ENCODE measurements at places on chromosomes 3 and 15. TPM values are rescaled to one million over a fixed set of nuclear protein-coding genes. Genes with fewer than 3 reads are reported as not detected.

- peaks cover 4% of the 10 kb centered on the region for H3K4me1 ChIP-seq
- no peak overlapping the region for H3K4me3 ChIP-seq
- no peaks in the 10 kb centered on the region for H3K27me3 ChIP-seq
Observed at GRCh38 chr3:11476735-11477144, 167.0 kb downstream of the VGLL4 start.

GRCh38 chr15:47812470-47812999, 95.2 kb downstream of the SEMA6D start:
- H3K36me3 ChIP-seq, result no peaks in the 10 kb centered on the region
- no peak overlapping the region for H3K27ac ChIP-seq
- H3K27me3 ChIP-seq, result peaks cover 21% of the 10 kb centered on the region
- no peak for DNase-seq
- H3K4me3 ChIP-seq, result no peak overlapping the region

Gene STAB1
- 0.14 TPM for total RNA-seq

GRCh38 chr3:10228248-10228950, 19.9 kb upstream of the TATDN2 start:
- H3K4me3 ChIP-seq, result no peak overlapping the region
- peak; percentile 71 for DNase-seq
- H3K27me3 ChIP-seq, result no peaks in the 10 kb centered on the region
- peaks cover 12% of the 10 kb centered on the region for H3K36me3 ChIP-seq
- peaks cover 51% of the 10 kb centered on the region for H3K4me1 ChIP-seq
- peak overlapping the region; percentile 89 for H3K27ac ChIP-seq

- H3K27me3 ChIP-seq, result no peaks in the 10 kb centered on the region
- H3K4me1 ChIP-seq, result peaks cover 12% of the 10 kb centered on the region
- no peaks in the 10 kb centered on the region for H3K36me3 ChIP-seq
- H3K27ac ChIP-seq, result no peak overlapping the region
Observed at GRCh38 chr3:188055388-188055787, 98.6 kb upstream of the LPP start.

Gene SCG3
- total RNA-seq, result not detected

Gene SIDT1
- total RNA-seq, result 19.7 TPM

- peaks cover 4% of the 10 kb centered on the region for H3K4me1 ChIP-seq
- peaks cover 2% of the 10 kb centered on the region for H3K27me3 ChIP-seq
- H3K4me3 ChIP-seq, result no peak overlapping the region
Observed at GRCh38 chr3:127535901-127536829, 54.4 kb downstream of the TPRA1 start.

DNA sequence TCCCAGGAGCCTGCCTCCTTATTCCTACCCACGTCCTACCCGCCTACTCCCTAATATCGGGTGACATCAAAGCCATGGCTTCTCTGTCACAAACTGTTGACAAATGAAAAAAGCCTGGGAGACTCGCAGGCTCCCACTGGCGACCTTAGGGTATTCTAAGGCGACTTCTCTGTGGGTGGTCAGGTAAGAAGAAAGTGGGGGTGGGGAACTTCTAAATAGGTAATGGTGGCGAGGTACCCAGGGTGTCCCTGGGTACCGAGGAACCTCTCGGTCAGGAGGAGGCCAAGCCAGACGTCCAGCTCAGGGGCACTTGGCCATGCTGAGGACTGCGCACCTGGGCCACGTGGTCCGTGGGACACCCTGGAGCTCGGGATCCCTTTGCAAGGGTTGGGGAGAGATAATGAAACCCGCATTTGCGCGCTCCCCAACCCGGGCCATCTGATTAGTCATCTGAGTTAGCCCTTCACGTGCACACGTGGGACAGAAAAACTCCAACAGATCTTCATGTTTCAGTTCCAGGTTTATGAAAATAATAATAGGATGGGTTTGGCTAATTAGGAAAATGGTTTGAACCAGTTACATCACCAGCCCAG, 78.2 kb downstream of the NR2F2 start:
- H3K27me3 ChIP-seq, result peaks cover 62% of the 10 kb centered on the region
- DNase-seq, result no peak
- H3K36me3 ChIP-seq, result no peaks in the 10 kb centered on the region
- no peak overlapping the region for H3K4me3 ChIP-seq
- peaks cover 3% of the 10 kb centered on the region for H3K4me1 ChIP-seq

- H3K27me3 ChIP-seq, result peaks cover 2% of the 10 kb centered on the region
- H3K4me3 ChIP-seq, result no peak overlapping the region
- no peak for DNase-seq
- H3K27ac ChIP-seq, result no peak overlapping the region
- H3K36me3 ChIP-seq, result peaks cover 2% of the 10 kb centered on the region
- H3K4me1 ChIP-seq, result no peaks in the 10 kb centered on the region
Observed at GRCh38 chr3:106485802-106486201, 617.0 kb upstream of the CBLB start.

Gene ACKR4
- 0.09 TPM for total RNA-seq

Gene BNC1
- total RNA-seq, result not detected

Gene WDR48
- total RNA-seq, result 33.3 TPM

DNA sequence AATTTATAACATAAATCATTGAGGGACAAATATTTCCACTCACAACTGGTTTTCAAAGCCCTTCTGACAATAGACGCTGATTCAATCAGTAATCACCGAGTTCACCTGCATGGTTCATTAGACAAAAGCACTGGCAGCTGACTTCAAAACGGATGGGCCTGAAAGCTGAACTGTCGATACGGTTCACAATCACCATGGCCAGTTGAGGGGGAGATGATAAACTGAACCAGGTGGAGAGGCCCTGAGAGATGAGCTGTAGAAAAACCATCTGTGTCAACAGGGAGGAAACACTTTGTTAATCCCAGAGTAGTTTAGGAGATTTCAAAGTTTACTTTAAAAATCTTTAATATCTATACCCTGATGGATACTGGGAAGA, 75.0 kb downstream of the PEX5L start:
- no peaks in the 10 kb centered on the region for H3K36me3 ChIP-seq
- H3K4me1 ChIP-seq, result peaks cover 10% of the 10 kb centered on the region
- no peak for DNase-seq
- peaks cover 22% of the 10 kb centered on the region for H3K27me3 ChIP-seq

GRCh38 chr3:107394502-107394901, 17.3 kb downstream of the CCDC54 start:
- H3K27me3 ChIP-seq, result peaks cover 8% of the 10 kb centered on the region
- H3K27ac ChIP-seq, result no peak overlapping the region
- no peaks in the 10 kb centered on the region for H3K4me1 ChIP-seq
- no peak for DNase-seq
- no peaks in the 10 kb centered on the region for H3K36me3 ChIP-seq
- H3K4me3 ChIP-seq, result no peak overlapping the region

Gene PLCH1
- 0.26 TPM for total RNA-seq

- DNase-seq, result no peak
- peaks cover 64% of the 10 kb centered on the region for H3K36me3 ChIP-seq
- H3K27ac ChIP-seq, result peak overlapping the region; percentile 71
- peaks cover 35% of the 10 kb centered on the region for H3K4me1 ChIP-seq
Observed at GRCh38 chr3:16350597-16351318, 85.7 kb downstream of the OXNAD1 start.

GRCh38 chr3:58924578-58924977, 125.2 kb downstream of the CFAP20DC start:
- no peak overlapping the region for H3K4me3 ChIP-seq
- H3K27ac ChIP-seq, result no peak overlapping the region
- no peak for DNase-seq
- H3K27me3 ChIP-seq, result peaks cover 10% of the 10 kb centered on the region
- no peaks in the 10 kb centered on the region for H3K36me3 ChIP-seq

GRCh38 chr3:142586803-142587406, 8.4 kb upstream of the ATR start:
- DNase-seq, result peak; percentile 21
- H3K36me3 ChIP-seq, result no peaks in the 10 kb centered on the region
- no peak overlapping the region for H3K4me3 ChIP-seq
- H3K27me3 ChIP-seq, result peaks cover 2% of the 10 kb centered on the region
- H3K27ac ChIP-seq, result no peak overlapping the region

Gene ZNF80
- 0.27 TPM for total RNA-seq

GRCh38 chr15:71329497-71330260, 214.4 kb downstream of the THSD4 start:
- peaks cover 2% of the 10 kb centered on the region for H3K27me3 ChIP-seq
- H3K36me3 ChIP-seq, result no peaks in the 10 kb centered on the region
- no peak overlapping the region for H3K4me3 ChIP-seq

Gene NPAP1
- not detected for total RNA-seq

- H3K36me3 ChIP-seq, result peaks cover 42% of the 10 kb centered on the region
- H3K27me3 ChIP-seq, result no peaks in the 10 kb centered on the region
- H3K4me3 ChIP-seq, result no peak overlapping the region
- H3K27ac ChIP-seq, result no peak overlapping the region
- no peak for DNase-seq
Observed at GRCh38 chr3:108569336-108569735, 19.9 kb downstream of the CIP2A start.

Gene TMEM89
- total RNA-seq, result not detected

Gene CYP1A1
- total RNA-seq, result 2.0 TPM

DNA sequence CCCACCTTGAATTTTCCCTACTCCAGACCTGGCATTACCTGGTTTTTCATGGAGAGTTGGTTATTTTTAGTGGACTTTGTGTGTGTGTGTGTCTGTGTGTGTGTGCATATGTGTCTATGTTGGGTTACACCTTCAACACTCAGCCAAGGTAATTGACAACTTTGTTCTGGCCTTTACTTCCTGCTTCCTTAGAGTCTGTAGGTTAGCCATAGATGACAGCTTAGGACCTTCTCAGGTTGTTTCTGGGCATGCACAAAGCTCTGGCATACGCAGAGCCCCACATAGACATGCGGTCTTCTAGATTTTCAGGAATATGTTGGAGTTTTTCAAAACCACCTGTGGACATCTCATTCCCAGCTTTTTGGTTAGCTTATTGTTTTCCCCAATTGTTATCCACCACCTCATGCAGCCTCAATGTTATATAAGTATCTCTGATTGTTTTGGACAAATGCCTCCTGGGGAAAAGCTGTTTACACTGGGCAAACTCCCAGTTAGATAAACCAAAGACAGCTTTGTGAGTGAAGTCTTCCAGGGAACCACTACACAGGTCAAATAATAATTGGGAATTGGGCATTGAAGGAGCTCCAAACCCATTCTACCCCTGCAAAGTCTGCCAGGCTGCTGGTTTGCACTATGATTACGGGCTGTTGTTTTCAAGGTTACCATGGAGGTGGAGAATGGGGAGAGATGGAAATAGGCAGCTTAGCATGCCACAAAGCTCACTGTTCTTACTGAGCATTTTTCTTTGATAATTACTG, 201.2 kb downstream of the ADAMTSL3 start:
- no peaks in the 10 kb centered on the region for H3K4me1 ChIP-seq
- H3K4me3 ChIP-seq, result no peak overlapping the region
- DNase-seq, result no peak
- H3K27me3 ChIP-seq, result peaks cover 8% of the 10 kb centered on the region

GRCh38 chr3:126799099-126799498, 95.1 kb downstream of the CHCHD6 start:
- H3K4me1 ChIP-seq, result no peaks in the 10 kb centered on the region
- H3K27me3 ChIP-seq, result no peaks in the 10 kb centered on the region
- no peak overlapping the region for H3K27ac ChIP-seq
- no peak overlapping the region for H3K4me3 ChIP-seq

GRCh38 chr3:88057630-88058305, 1.0 kb downstream of the CGGBP1 start:
- peaks cover 45% of the 10 kb centered on the region for H3K4me1 ChIP-seq
- DNase-seq, result no peak
- H3K27ac ChIP-seq, result peak overlapping the region; percentile 92
- H3K27me3 ChIP-seq, result no peaks in the 10 kb centered on the region

Gene ISL2
- total RNA-seq, result not detected

GRCh38 chr15:41215708-41216107, 14.8 kb downstream of the EXD1 start:
- no peak overlapping the region for H3K4me3 ChIP-seq
- no peak for DNase-seq
- H3K36me3 ChIP-seq, result no peaks in the 10 kb centered on the region
- H3K27ac ChIP-seq, result no peak overlapping the region

DNA sequence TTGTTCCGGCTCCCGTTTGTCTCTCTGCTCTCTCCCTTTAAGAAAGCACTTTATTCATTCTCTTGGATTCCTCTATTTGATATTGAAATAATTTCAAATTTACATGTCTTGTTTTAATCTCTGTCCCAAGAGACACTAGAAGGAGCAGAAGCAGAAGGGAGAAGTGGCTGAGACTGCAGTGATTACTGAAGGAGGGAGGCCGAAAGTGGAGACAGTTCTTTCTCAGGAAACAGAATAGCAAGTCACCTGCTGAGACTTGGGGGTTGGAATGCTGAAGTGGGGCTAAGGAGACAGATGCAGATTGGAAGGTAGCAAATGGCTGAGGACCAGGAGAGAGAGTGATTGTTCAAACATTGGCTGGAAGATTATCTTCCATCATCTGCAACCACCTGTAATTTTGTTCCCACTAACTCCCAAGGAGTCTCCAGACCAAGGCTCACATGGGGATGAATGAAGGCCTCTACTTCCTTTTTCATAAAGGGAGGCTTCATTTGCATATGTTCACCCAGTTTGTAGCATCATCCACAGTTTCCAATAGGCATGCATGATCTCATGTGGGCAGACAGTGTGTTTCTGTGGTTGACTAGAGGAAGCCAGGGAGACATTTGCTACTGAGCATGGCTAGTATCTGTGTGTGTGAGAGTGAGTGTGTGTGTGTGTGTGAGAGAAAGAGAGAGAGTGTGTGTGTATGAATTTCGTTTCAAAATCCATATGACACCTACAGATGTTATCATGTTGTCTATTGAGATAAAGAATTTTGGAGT, 24.0 kb downstream of the LTF start:
- no peaks in the 10 kb centered on the region for H3K36me3 ChIP-seq
- no peak overlapping the region for H3K4me3 ChIP-seq
- H3K4me1 ChIP-seq, result peaks cover 19% of the 10 kb centered on the region
- DNase-seq, result peak; percentile 55
- no peaks in the 10 kb centered on the region for H3K27me3 ChIP-seq

- no peaks in the 10 kb centered on the region for H3K36me3 ChIP-seq
- no peaks in the 10 kb centered on the region for H3K4me1 ChIP-seq
- H3K27me3 ChIP-seq, result no peaks in the 10 kb centered on the region
- no peak for DNase-seq
- H3K4me3 ChIP-seq, result no peak overlapping the region
Observed at GRCh38 chr3:172987273-172987672, 153.8 kb downstream of the SPATA16 start.

DNA sequence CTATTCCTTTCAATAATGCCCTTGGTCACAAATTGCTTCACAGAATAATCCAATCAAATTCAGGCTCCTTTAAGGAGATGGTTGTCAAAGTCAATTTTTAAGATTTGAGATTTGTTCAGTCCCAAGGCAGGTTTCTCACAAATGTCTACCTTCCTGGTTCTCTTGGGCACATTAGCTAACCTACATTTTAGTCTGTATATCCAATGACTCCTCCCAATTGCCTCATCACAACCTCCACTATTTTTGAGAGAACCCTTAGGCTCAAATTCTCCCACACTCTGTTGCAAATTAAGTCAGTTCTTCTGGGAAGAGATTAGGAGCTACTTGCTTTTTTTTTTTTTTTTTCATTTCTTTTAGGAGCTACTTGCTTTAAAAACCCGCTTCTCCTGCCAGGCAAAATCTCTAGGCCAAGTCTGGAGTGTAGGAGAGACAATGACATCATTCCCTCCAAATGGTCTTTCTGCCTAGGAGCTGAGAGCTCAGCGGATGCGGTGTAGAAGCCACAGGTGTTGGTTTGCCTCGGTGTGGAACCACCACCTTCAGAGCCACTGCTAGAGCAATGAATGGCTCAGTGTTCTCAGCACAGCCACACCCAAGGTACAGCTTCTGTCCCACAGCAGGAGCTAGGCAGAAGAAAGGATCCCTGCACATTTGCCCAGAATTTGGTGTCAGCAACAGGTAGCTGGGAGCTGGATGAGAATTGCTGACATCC, 10.0 kb upstream of the INO80 start:
- H3K27ac ChIP-seq, result no peak overlapping the region
- no peak for DNase-seq
- no peak overlapping the region for H3K4me3 ChIP-seq
- H3K4me1 ChIP-seq, result no peaks in the 10 kb centered on the region
- H3K36me3 ChIP-seq, result no peaks in the 10 kb centered on the region
- peaks cover 9% of the 10 kb centered on the region for H3K27me3 ChIP-seq
